ENCODE measurements at places on chromosomes 7 and 10.

GRCh38 chr10:58956926-58957325 lies 219.5 kb upstream of the PHYHIPL start:
- H3K27ac ChIP-seq = no peak overlapping the region
- H3K27me3 ChIP-seq = no peaks in the 10 kb centered on the region
- H3K4me3 ChIP-seq = no peak overlapping the region
- no peaks in the 10 kb centered on the region for H3K4me1 ChIP-seq
- no peaks in the 10 kb centered on the region for H3K36me3 ChIP-seq
- DNase-seq = no peak

GRCh38 chr7:2165239-2165609 lies 67.5 kb downstream of the MAD1L1 start:
- no peak overlapping the region for H3K27ac ChIP-seq
- no peaks in the 10 kb centered on the region for H3K4me1 ChIP-seq
- H3K36me3 ChIP-seq = no peaks in the 10 kb centered on the region

GRCh38 chr10:95730233-95730632 lies 25.7 kb upstream of the ENTPD1 start:
- H3K4me3 ChIP-seq = no peak overlapping the region
- no peak for DNase-seq
- peaks cover 26% of the 10 kb centered on the region for H3K27me3 ChIP-seq

GRCh38 chr10:105138358-105138757 lies 497.3 kb downstream of the SORCS3 start:
- H3K27ac ChIP-seq = no peak overlapping the region
- DNase-seq = no peak
- no peaks in the 10 kb centered on the region for H3K4me1 ChIP-seq
- H3K36me3 ChIP-seq = no peaks in the 10 kb centered on the region

DNA sequence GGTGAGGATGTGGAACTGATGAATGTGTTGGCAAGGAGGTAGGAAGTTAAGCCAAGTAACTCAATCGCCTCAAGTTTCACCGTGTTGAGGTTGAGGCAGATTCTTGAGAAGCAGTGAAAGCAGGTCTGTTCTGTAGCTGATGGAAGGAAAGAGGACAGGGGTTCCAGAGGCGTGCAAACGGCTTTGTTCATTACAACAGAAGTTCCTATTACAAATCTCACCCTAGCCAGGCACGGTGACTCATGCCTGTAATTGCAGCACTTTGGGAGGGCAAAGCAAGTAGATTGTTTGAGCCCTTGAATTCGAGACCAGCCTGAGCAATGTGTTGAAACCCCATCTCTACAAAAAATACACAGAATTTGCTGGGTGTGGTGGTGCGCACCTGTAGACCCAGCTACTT lies 36.9 kb upstream of the PTF1A start:
- H3K36me3 ChIP-seq = no peaks in the 10 kb centered on the region
- peaks cover 10% of the 10 kb centered on the region for H3K4me1 ChIP-seq
- no peak overlapping the region for H3K4me3 ChIP-seq
- peaks cover 4% of the 10 kb centered on the region for H3K27me3 ChIP-seq
- no peak for DNase-seq

DNA sequence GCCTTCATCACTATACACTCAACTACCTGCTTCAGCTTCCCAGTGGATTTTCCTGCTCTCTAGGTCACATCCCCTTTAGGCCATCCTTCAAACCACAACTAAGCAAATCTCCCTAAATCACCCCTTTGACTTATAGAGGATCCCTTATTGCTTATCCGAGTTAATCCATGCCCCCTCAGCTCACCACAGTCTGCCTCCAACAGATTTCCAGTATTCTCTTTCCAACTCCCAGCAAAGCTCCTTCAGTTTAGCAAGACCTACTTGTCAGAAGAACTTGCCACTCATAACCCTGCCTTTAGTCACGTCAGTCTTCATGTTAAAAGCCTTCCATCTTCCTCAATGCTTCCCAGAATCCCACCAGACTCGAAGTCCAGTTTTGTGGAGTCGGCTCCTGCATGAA lies 38.6 kb downstream of the RAPGEF5 start:
- H3K36me3 ChIP-seq = no peaks in the 10 kb centered on the region
- H3K27ac ChIP-seq = no peak overlapping the region
- no peak overlapping the region for H3K4me3 ChIP-seq
- no peak for DNase-seq
- H3K27me3 ChIP-seq = peaks cover 13% of the 10 kb centered on the region

Data from activated T-helper 2 cell treated with anti-CD3 and anti-CD28 coated beads, Interferon-gamma antibody, Interleukin-2, Interleukin-4, amounts not matched to agents 10 μg/mL and 5 μg/mL and 100 μg/mL, durations not matched to agents 14 hours and 24 hours and 36 hours (primary cell).